ENCODE measurements at places on chromosomes 1 and 21.

DNA sequence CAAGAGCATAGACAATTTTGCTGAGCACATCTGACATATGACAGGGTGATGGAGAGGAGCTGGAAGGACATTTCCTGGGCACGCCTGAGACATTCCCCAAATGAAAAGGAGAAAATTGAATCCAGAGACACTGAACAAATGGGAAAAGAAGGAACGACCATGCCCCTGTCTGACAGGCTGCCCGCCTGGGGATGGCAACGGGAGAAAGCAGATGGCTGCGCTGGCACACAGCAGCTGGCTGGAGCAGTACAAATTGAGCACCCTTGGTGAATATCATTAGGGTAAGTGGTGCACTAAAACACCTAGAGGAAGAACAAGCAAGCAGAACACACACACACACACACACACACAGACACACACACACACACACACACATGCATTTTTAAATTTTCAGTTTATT is 174.3 kb upstream of the DUSP10 start:
- DNase-seq, result no peak

DNA sequence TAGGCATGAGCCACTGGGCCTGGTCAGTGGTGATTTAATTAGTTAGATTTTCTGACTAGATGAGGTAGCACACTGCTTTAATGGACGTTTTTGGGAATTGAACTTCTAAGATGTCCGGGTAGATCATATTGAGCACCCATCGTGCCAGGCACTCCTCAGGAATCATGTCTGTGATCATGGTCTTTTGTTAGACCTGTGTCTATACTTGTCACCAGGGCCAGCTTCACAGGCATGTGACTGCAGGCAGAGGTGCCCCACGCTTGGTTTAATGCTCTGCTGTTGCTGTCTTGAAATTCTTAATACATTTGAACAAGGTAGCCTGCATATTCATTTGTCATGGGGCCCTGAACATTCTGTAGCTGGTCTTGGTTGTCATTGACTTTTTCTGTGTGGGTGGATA is 19.6 kb downstream of the UBE4B start:
- DNase-seq, result no peak

DNA sequence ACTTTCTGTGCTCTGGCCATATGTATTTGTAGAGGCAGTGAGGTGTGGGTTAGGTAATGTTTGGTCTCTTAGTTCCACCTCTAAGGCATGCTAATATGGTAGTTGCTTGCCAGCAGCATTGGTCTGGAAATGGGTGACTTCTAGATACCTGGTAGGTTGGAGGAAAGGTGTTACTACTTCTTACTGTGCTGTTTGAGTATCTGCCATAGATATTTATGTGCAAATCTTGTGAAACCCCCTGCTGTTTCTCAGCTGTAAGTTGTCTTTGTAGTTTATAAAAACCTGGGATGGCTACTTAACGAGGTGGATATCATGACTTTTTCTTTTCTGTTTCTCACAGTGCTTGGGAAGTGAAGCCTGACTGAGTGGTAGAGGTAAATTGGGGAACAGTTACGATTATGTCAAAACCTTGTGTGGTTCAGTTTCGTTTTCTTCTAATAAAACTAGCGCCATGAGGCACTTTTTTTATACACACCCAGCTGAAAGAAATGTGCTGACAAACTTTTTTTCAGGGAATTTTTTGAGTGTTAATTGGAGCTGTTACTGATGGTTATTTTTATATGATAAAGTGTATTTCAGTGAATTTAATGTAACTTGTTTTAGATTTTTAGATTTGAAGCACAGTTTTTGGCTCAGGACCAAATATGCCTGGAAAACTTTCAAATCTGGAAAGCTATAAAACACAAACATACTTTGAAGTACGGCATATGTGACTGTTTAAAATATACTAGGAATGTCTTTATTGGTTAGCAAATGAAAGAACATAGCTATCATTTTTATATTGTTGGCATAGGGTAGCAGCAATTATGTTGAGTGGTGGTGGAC is 42.1 kb downstream of the CAMSAP2 start:
- no peak for DNase-seq

DNA sequence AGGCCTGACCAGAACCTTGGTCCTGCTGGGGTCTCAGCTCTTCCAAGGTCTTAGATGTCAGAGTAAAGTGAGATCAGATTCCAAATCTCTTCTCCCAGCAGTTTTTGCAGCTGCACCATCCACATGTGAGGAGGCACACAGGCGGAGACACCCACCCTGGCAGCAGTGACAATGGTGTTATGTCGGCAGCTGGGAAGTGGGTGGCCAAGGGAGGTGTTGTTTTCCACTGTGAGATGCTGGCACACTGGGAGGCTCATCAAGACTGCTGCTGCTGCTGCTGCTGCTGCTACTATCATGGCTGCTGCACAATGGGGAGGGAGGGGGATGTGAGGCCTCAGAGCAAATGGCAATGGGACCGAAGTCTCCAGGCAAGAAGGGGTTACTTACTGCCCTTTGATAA is 23.6 kb downstream of the CAMK2N1 start:
- no peak for DNase-seq

GRCh38 chr1:155062702-155063411 is 683 bp upstream of the EFNA4 start:
- DNase-seq, result no peak

- no peak for DNase-seq
These were observed 19.9 kb downstream of the DHCR24 start for GRCh38 chr1:54866801-54867716.

GRCh38 chr21:46397211-46397905 is 61.3 kb upstream of the DIP2A start:
- DNase-seq, result no peak

DNA sequence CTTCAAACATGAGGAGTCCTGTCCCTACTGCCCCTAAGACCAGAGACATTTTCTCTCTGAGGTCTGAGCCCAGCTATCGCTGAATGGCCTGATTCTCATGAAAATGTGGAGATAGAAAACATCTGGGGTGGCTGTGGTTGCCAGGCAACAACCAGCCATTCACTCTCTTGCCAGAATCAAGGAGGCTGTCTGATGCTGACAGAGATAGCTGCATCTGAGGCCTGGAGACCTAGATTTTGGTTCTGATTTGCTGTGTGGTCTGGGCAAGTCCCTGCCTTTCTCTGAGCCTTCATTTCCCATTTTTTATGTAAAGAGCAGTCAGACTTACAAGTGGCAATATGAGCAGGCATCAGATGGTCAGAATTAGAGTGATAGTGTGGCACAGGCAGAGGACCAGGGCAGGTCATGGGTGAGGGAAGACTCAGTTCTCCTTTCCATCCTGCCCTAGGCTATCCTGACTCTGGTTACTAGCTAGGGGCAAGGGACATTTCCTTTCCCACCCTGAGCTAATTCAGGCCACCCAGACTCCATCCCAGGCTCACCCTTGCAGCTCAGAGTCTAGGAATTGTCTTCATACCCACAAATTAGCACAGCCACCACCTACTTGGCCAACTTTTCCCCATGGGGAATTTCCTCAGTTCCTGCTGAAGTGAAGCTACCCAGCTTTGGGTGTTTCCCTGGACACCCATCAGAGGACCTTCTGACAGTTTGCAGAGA is 20.0 kb upstream of the RNF19B start:
- no peak for DNase-seq

DNA sequence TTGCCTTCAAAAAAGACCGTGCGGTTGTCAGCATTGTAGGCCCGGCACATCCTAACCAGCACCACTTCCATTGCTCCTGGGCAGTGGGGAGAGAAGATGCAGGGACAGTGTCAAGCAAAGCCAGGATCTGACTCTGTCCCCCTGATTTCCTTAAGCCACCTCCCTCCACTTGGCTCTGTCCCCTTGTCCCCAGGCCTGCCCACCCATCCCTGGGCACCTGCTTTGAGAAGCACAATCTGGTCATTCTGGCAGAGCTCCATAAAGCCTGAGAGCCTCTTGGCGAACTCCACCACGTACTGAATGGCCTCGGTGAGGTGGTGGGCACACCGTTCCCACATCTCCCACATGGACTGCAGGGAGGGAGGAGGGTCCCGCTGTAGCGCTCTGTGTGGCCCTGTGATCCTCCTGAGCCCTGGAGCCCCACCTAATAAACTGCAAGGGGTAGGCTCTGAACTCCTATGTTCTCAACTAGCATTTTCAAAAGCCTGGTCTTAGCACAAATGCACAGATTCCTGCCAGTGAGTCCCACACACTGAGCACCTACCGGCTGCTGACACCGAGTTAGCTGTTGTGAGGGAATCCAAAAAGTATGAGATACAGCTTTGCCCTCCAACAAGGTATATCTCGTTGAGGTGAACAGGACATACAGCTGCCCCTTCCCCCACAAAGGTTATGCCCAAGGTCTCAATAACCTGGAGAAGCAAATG is 8.2 kb upstream of the LINGO4 start:
- no peak for DNase-seq

DNA sequence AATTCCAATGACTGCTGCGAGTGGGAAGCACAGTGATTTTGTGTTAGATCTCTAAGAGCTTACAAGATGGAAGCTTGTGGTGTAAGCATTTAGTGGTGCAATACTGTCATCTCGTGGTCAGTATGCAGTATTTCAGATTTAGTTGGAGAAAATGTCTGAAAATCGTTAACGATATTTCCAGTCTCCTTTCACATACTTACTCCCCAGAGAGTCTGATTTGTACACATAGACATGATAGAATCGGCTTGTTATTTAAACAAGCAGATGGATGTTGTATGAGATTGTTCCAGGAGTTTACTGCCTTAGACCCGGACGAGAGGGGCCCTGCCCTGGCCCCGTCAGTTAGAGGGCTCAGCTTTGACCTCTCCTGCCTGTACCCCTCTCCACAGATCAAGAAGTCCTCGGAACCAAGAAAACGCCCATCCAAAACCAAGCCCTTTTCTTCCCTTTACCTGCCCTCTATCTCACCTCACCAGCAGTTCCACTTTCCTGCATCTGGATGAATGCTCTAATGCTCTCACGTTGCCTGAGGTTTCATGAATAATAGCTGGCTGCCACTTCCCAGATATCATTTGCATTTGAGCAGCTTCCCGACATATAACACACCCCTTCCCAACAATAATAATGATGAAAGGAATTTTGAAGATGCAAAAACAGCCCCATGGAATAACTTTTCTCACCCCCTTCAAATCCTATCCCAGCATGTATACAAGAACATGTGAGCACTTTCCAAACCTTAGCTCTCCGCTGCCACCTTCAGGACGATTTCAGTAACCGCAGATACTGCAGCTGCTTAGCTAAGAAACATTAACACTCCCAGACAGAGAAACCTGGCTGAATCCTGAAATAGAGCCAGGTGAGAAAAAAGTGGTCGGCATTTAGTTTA is 247.3 kb downstream of the LTN1 start:
- peak; percentile 71 for DNase-seq

DNA sequence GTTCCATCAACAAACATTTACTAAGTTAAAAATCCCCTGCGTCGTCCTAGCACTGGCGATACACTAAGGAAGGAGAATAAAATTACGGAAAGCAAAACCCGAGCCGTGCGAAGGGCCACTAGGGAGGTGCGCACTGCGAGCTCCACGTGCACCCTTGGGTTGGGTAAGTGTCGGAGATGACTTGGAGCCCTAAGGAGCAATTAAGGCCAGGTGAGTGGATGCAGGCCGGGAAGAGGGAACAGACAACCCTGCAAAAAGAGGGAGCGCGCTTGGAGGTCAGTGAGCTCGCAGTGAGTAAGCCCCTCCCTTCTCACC is 704 bp downstream of the WDR4 start:
- peak; percentile 59 for DNase-seq

GRCh38 chr1:170495006-170495405 is 37.0 kb upstream of the GORAB start:
- DNase-seq, result no peak

DNA sequence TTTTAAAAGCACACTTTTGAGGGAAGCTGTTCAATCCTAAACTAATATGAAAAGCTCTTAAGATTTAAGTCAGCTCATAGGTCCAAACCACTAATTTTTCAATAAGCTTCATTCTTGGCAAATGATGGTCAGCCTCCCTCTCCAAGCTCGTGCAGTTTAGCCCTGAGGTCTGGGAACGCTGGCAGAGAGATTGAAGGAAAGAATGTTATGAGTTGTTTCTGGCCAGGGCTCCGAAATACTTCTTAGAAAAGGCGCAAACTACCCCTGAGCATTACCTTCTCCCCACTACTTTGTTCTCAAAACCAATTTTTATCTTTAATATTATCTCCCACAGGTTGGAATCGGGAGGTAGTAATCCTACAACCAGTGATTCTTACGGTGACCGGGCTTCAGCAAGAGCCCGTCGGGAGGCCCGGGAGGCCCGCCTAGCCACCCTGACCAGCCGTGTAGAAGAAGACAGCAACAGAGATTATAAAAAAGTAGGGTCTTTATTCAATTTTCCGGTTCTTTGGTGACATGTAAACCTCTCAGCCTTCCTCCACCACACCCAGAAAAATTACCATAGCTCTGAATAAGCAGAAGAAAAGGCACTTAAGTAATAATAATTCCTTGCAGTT is 147.7 kb downstream of the SYT2 start:
- DNase-seq, result no peak

GRCh38 chr1:18485227-18485626 is 4.5 kb downstream of the KLHDC7A start:
- no peak for DNase-seq

DNA sequence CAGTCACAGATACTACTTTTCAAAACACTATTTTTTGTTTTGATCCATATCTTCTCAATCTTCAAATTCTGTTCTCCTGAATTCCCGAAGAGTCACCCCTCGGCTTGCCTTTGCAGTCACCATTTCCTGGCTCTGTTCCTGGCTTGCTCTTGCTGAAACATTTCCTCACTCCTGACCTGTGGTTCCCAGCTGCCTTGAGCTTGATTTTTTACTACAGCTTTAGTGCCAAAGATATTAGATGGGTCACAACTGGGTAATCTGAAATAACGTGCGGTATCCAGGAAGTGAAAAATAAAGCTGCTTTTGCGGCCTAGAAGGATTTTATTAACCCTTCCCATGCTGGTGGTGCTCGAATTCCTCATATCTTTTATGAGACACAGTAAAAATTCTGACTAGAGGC is 318.8 kb downstream of the PCP4 start:
- no peak for DNase-seq

- no peak for DNase-seq
These were observed 15.6 kb downstream of the C1orf115 start for GRCh38 chr1:220705782-220706181.

DNA sequence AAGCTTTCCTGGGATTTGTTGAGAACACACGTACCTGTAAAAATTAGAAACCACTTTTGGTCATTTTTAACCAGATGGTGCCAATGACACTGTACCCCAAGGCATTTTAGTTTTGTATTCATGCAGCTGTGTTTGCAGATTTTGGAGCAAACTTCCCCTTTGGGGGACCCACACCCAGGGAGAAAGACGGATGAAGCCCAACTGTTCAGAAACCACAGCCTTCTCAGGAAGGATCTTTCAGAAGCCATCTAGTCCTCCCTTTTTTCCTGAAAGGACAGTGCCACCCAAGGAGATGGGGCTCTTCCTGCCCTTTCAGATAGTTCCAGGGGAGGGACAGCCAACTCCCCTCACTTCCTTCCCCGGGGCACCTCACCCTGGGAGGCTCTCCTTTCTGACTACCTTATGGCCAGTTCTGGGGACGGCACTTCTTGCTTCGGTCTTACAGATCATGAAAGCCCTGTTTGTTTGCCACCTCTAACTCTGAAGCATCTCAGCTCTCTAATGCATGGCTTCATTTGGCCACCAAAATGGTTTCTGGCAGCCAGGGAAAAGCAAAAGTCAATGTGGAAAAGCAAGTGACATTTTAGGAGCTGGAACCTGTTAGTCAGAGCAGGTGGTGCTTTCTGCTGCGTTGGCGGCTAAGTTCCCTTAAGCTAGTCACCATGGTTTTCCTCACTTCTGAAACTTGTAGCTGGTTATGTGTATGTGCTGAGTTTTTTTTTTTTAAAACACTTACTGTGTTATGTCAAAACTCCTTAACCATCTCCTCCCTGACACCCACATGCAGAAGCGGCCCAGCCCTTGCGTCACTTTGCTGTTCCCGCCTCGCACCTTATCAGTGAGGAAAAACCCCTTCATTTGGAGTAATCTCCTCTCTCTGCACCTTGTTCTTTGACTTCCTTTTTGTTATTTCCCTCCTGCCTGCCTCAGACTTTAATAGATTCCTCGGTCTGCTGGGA is 10.1 kb downstream of the TMCC2 start:
- no peak for DNase-seq

All from NCI-H2029 treated with DMSO at 0.1 percent for 48 hours (cell line).